Left ventricle myocardium superior (tissue), 1 donor: ENCODE measurements at places on chromosomes 3 and 15.

- DNase-seq: no peak
Measured at GRCh38 chr15:67241132-67241855, 13.2 kb downstream of the AAGAB start.

- no peak for DNase-seq
Measured at GRCh38 chr3:28935146-28935545, 345.7 kb upstream of the RBMS3 start.

GRCh38 chr15:49649987-49650386 is 29.1 kb downstream of the DTWD1 start:
- no peak for DNase-seq

GRCh38 chr15:90617171-90617570 is 87.4 kb downstream of the CRTC3 start:
- no peak for DNase-seq

- DNase-seq: no peak
Measured at GRCh38 chr3:63047068-63047467, 171.9 kb upstream of the CADPS start.

GRCh38 chr3:133856316-133856715 is 39.4 kb downstream of the RAB6B start:
- DNase-seq: no peak

- peak; percentile 84 for DNase-seq
Measured at GRCh38 chr3:55484801-55485791, 2.0 kb downstream of the WNT5A start.

- no peak for DNase-seq
Measured at GRCh38 chr3:181715571-181716340, 4.0 kb downstream of the SOX2 start.

- DNase-seq: no peak
Measured at GRCh38 chr3:162103808-162104207, 607.2 kb downstream of the OTOL1 start.

DNA sequence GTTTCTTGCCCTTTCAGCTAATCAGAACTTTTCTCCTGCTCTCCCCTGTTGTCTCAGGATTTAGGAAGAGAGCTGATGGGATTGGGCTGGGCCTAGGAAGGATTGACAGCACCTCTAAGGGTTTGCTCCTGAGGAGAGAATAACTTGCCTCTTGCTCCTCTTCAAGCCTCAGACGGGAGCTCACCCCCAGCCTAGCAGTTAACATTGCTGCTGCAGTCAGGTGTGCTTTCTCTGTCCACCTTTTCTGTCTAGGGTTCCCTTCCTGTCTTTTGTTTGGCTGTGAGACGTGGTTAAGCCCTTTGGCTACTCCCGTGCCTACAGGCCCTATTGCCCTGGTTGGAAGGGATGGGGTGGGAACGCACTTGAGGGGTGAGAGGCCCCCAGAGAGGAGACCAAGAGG is 20.1 kb downstream of the TMEM108 start:
- DNase-seq: no peak

DNA sequence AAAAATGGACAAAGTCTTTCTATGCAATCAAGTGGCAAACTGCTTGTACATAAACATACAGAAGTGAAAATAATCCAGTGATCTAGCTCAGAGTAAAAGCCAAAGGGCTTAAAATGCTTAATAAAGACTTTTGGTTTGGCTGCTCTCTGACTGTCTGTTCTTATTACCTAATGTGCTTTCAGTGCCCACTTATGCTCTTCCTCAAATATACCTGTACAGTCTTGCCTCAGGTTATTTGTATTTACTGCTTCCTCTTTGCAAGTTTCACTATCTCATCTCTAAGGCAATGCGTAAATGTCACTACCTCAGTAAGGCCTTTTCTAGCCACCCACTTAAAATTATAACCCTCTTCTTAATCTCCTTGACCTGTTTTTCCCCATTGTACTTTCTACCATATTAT is 171.8 kb downstream of the EPHA6 start:
- DNase-seq: no peak

- DNase-seq: no peak
Measured at GRCh38 chr3:186529201-186529999, 14.8 kb downstream of the CRYGS start.

GRCh38 chr15:77664428-77664827 is 31.7 kb upstream of the LINGO1 start:
- DNase-seq: no peak

DNA sequence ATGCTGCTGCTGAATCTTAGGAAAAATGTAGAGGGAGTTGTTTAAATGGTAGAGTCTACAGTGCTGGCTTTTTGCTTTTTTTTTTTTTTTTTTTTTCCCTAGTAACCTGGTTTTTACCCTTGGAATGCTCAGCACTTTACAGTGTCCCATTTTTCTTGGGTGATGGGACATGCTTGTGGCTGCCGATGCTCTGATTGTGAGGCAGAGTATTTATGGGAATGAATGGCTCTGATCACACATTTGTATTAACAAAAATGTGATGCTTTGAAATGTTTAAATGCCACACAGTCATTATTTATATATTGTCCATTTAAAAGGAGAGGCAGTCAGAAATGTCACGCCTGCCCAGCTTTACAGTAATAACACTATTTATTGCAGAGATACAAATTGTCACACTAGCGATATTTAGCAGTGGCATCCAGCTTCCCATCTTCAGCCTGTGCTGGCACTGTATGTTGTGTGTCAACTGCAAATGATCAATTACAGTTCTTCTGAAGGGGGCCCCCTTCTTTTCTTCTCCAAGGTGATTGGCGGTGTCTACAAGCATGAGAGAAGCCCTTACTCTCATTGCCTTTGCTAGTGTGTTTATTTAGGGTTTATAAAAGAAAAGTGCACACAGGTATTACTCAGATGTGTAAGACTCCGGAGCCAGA is 30.9 kb upstream of the IGF1R start:
- DNase-seq: no peak

DNA sequence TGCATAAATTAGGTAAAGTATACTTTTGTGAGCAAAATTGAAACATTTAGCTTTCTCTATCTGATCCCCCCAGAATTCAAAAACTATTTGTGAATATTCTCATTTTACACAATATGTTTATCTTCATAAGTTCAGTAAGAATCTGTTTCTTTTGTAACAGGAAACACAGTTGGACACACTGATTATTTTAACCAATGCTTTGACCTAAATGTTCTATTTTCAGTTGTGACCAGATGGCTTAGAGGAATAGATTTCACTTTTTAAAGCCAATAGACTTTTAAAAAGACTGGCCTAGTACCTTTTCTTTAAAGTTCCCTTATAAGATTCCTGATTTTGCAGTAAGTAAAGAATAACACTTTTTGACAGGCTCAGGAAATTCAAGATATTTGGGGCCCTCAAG is 74.0 kb upstream of the STRIT1 start:
- no peak for DNase-seq

GRCh38 chr3:85939074-85939482 is 980.3 kb downstream of the CADM2 start:
- no peak for DNase-seq

DNA sequence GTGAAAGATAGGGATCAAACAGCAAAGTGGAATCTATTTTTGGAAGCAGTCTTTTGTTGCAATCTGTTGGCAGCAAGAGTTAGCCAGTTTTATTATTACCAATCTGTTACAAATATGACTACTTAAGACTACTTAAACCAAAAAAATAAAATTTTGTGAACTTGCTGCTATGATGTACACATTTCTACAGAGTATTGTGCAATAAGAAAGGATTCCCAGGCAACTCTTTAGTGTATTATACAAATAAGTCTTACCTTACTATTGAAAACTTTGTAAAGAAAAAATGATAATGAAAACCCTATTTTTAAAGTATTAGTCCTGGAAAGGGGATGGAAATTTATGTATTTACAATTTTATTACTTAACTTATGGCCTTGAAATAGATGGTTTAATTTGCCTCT is 44.7 kb downstream of the CADM2 start:
- no peak for DNase-seq

GRCh38 chr3:42961633-42962032 is 17.5 kb upstream of the GASK1A start:
- no peak for DNase-seq

- DNase-seq: no peak
Measured at GRCh38 chr3:3109407-3110298, 521 bp downstream of the IL5RA start.

DNA sequence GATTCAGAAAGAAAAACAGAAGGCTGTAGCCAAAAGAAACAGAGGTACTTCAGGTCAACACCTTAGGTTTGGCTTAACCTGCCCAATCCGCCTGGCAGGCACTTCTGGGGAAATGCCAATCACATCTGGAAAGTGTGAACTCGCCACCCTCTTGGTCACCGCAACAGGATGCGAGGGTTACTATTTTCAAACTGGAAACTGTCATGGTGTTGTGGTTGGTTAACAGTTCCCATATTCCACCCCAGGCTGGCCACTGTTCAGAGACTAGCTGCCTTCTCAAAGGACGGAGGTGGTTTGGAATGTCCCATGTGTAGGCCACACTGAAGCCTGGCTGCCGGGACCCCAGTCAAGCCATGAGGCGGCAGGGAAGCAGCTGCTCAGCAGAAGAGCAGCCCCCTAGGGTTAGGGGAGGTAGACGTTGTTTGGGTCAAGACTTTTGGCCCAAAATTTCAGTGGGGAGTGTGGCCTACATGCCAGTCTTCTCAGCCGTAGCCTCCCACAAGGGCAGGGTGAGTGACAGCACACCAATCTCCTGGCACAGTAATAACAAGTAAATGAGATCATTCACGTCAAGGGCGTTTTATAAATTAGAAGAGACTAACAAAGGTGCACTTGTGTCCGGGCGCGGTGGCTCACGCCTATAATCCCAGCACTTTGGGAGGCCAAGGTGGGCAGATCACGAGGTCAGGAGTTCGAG is 54.6 kb downstream of the UMPS start:
- no peak for DNase-seq

- no peak for DNase-seq
Measured at GRCh38 chr15:60392601-60392985, 5.2 kb downstream of the ANXA2 start.

GRCh38 chr3:195337747-195338146 is 66.8 kb upstream of the XXYLT1 start:
- no peak for DNase-seq

DNA sequence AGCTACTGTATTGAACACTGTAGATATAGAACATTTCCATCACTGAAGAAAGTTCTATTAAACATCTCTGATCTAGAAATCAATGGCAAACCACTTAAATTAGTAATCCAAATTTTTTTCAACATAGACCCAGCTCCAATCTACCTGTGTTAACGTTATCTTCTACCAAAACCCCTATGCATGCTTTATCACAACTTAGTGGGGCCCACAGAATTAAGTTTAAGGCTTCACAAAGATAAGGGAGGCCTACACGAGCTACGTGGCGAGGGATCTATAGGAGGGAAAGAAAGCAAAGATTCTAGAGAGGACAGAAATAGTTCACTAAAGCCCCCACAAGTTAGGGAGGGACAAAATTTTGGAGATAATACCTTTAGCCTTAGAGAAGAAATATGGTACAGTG is 116.1 kb downstream of the TFDP2 start:
- DNase-seq: no peak

DNA sequence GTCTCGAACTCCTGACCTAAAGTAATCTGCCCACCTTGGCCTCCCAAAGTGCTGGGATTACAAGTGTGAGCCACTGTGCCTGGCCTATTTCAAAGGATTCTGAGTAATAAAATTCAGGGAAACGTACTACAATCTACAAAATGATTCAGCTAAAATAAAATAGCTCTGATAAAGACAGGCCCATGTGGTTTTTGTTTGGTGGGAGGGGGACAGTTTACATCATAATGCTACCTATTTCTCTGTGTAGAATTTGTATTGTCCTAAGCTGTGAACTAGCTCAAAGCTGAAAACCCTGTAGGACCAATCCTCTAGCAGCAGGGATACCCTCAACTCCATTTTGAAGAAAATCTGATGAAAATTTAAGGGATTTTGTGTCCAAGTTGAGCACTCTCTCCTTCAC is 25.8 kb downstream of the CDV3 start:
- DNase-seq: no peak

GRCh38 chr15:37109872-37110572 is 9.7 kb upstream of the MEIS2 start:
- peak; percentile 77 for DNase-seq

- DNase-seq: no peak
Measured at GRCh38 chr3:52458770-52459545, 3.6 kb downstream of the NISCH start.

DNA sequence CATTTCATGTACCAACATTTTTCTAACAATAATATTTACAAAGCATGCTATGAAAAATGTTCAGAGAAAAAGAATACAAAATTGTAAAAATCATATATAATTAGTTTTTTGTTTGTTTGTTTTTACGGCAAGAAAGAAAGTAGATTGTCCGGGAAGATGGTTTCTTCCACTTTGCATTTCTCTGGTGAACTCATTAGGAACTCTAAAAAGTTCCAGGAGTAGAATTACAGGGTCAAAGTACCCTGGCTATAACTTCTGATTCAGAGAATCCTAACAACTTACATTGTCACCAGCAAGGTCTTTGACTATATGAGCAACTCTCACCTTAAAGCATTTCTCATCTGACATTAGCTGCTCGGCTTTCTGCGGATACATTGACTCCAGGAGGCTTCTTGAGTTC is 196.7 kb downstream of the PDE8A start:
- no peak for DNase-seq

- DNase-seq: no peak
Measured at GRCh38 chr15:67803996-67804843, 21.1 kb upstream of the SKOR1 start.

GRCh38 chr3:47035645-47036044 is 56.2 kb downstream of the NBEAL2 start:
- DNase-seq: no peak

DNA sequence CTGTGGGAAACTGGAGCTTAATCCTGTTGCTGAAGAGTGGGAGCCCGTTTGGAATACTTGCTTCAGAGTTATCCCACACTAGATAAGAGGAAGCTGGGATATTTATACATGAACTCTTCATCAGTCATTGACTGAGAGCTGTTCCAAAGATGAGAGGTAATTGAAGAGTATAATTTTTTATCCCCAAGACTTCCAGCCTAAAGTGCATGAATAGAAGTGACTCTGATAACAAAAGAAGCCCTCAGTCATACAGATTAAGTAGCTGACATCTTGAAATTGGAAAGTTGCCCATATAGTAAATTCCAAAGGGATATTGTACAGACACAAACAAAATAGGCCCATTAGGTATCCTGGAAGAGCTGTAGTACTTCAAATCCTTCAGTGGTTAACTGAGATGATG is 268.0 kb downstream of the EPHA3 start:
- DNase-seq: no peak

DNA sequence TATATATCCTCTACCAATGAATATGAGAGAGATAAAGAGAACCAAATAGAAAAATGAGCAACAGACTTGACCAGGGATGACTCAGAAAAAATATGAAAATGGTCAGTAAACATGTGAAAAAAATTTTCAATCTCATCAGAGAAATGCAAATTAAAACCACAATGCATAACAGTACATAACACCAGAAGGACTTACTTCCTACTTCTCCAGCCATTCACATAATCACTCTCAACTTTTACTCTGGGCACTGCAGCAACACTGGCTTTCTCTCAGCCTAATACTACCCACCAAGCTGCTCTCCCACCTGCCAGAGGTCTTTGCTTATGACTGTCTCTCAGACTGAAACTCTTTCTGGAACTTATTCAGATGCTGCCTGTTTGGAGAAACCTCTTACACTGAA is 49.4 kb downstream of the DPH6 start:
- DNase-seq: no peak
